Cardiac atrium fibroblast (primary cell): ENCODE measurements at places on chromosomes 12 and 14. TPM values are rescaled to one million over a fixed set of nuclear protein-coding genes. Genes with fewer than 3 reads are reported as not detected.

Gene SPRYD3
- 24.3 and 27.1 TPM in 2 replicates for total RNA-seq

Gene MYH6
- total RNA-seq = not detected in 2 replicates

Gene RNASE2
- not detected in 2 replicates for total RNA-seq

Gene NAV3
- total RNA-seq = 28.7 and 29.2 TPM in 2 replicates

Gene KRT3
- not detected in 2 replicates for total RNA-seq

Gene GALNT6
- total RNA-seq = 3.4 and 5.0 TPM in 2 replicates

Gene KRT7
- 85.9 and 90.6 TPM in 2 replicates for total RNA-seq

Gene TRIM9
- 0.49 and 2.7 TPM in 2 replicates for total RNA-seq

Gene DIO2
- 4.0 and 12.5 TPM in 2 replicates for total RNA-seq

Gene ADGRD1
- total RNA-seq = 5.1 and 14.7 TPM in 2 replicates

Gene CERS5
- total RNA-seq = 32.3 and 38.6 TPM in 2 replicates

Gene CFAP54
- total RNA-seq = 1.1 and 2.9 TPM in 2 replicates

Gene RFC5
- 10.4 and 13.9 TPM in 2 replicates for total RNA-seq

Gene ZNF664
- 16.1 and 38.4 TPM in 2 replicates for total RNA-seq

Gene KERA
- not detected in 2 replicates for total RNA-seq

Gene ADSS1
- 6.3 and 13.0 TPM in 2 replicates for total RNA-seq

Gene KCTD10
- 30.5 and 36.6 TPM in 2 replicates for total RNA-seq

Gene CPNE8
- total RNA-seq = 9.4 and 13.4 TPM in 2 replicates

Gene IRAK3
- total RNA-seq = 22.0 and 39.5 TPM in 2 replicates

Gene FAM90A1
- total RNA-seq = not detected in 2 replicates

Gene KLRC4
- not detected in 2 replicates for total RNA-seq

Gene TAS2R19
- 0.49 TPM in 1 of 2 replicates, not detected in the other for total RNA-seq
